ENCODE measurements at places on chromosomes 7 and 10.

GRCh38 chr7:121714559-121715303 is 158.2 kb upstream of the PTPRZ1 start:
- no peak for DNase-seq

GRCh38 chr10:64039198-64039597 is 518.0 kb downstream of the REEP3 start:
- no peak for DNase-seq

- DNase-seq, result no peak
Observed at GRCh38 chr10:88082391-88082790, 219.0 kb downstream of the PTEN start.

DNA sequence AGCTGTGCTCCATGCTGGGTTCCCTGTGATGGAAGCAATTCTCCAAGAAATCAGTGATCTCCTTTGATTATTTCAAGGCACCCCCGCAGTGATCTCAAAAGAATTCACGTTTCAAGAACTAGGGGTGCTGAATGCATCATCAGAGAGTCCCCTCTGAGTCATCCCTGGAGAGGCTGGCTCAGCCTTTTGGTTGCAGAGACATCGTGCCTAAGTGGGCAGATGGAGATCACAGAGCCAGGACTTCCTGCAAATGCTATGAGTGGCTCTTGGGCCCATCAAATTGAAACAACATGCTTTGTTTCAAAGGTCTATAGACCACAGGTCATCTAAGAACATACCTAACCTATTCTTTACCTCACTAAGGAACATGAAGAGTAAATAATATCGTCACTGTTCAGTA is 41.5 kb upstream of the PLEKHA1 start:
- DNase-seq, result no peak

DNA sequence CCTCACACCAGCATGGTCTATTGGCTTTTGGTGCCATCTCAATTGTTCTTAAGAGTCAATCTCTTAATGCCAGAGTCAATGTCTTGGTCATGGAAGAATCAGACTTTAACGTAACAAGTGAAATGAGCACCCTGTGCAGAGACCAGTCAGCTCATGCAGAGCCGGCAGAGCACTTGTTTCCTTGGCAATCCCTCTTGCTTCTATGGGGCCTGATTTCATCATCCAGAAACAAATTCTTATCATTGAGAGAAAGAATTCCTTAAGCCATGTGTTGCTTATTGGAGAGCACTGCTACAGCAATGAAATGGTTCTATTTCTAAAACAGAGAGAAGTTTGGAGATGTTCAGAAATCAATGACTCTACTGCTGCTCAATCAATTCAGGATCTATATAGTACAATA is 212.8 kb downstream of the IPMK start:
- no peak for DNase-seq

DNA sequence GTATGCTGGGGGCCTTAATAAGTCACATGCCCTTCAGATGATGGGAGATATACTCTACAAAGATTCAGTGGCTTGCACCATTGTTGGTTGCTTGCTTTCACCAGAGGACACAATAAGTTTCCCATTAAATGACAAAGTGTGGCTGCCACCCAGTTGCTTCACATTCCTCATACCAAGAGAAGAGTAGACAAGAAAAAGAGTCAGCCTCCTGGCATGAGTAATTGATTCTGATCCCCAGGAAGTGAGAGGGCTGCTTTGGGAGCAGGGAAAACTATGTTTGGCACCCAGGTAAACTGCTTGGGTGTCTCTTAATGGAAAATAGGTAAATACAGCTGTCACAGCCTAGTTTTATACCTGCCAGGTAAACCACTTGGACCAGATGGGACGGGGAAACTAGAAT is 66.7 kb upstream of the IL6 start:
- no peak for DNase-seq

GRCh38 chr7:69108097-69108496 is 490.2 kb upstream of the AUTS2 start:
- DNase-seq, result no peak

- no peak for DNase-seq
Observed at GRCh38 chr10:110244550-110244949, 37.1 kb downstream of the MXI1 start.

- DNase-seq, result no peak
Observed at GRCh38 chr10:126458466-126458865, 70.2 kb upstream of the ADAM12 start.

DNA sequence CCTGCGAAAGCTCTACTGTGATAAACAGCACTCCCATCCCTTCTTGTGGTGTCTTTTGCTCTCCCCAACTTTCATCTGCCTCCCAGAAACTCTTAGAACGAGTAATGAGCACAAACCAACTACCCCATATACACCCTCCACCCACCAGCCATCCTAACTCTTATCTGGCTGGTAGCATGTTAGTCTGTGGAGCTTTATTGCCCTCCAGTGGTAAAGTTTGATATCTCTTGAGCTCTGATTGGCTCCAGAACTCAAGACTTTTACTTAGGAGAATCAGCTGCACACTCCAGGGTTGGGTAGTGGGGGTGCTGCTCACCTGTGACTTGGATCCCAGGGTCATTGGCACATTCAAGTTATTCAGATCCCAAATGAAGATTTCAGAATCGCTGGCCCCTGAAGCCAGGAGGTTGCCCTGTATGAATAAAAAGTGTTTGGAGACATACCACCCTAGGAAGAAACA is 10.9 kb downstream of the SEC31B start:
- DNase-seq, result peak; percentile 48
